ENCODE measurements at places on chromosomes 16 and 17.

DNA sequence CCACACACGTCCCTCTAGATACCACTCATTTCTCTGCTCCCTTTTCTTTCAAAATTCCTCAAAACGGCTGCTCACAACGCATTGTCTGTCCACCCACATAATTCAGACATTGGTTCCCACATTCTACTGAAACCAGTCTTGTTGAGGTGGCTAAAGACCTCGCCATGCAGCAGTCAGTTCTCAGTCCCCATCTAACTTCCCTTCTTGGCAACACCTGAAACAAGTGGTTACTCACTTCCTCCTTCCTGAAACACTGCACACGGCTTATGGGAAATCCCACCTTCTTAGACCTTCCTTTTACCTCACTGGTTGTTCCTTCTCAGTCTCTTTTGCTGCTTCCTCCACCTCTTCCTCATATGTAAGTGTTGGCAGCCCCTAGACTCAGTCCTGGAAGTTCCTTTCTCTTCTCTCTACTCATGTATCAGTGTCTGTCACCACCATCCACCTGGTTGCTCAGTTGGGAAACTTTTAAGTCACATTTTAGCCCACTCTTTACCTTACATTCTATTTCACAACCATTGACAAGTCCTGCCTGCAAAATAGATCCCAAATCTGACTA is 277.1 kb downstream of the CEP112 start:
- DNase-seq: no peak

DNA sequence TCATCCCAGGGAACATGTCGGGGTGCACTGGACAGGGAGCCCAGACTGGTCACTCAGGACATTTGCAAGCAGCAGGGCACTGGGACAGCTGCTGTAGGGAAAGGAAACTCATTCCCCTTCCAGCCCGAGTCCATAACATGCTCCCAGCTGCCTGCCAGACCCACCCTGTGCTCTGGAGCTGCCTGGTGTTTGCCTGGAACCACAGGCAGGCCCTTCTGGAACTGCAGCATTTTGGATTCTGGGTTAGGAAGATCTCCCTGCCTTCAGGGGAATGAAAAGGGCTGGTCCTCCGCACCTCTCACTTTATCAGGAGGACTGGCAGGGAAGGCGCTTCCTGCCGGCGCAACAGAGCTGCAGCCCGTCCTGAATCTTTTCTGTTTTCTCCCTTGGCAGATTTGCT is 41.2 kb downstream of the MEAK7 start:
- DNase-seq: no peak

GRCh38 chr17:79612468-79613194 is 1.8 kb upstream of the RBFOX3 start:
- DNase-seq: peak; percentile 58

GRCh38 chr16:20768121-20768520 is 4.3 kb downstream of the ACSM3 start:
- no peak for DNase-seq

GRCh38 chr17:8345052-8345690 is 5.5 kb downstream of the ODF4 start:
- DNase-seq: no peak

GRCh38 chr17:30292286-30292858 is 628 bp upstream of the BLMH start:
- no peak for DNase-seq

DNA sequence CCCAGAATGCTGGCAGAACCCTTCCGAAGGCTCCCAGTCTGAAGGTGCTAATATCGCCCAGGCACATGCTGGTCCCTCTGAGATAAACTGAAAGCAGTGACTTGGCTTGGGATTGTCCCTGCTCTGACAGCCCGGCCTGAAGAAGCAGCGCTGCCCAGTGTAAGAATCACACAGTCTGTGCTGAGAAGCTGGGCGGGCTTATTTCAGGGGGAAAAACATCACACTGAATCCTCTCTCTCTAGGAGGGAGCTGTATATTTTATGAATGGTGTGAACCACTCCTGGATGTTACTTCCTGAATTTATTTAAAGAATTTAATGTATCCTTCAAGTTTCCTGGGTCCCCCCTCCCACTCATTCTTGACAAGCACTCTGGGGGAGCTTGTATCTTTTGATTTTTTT is 36.3 kb downstream of the GAS7 start:
- DNase-seq: no peak

- DNase-seq: no peak
Measured at GRCh38 chr16:74608944-74609343, 2.0 kb upstream of the GLG1 start.

DNA sequence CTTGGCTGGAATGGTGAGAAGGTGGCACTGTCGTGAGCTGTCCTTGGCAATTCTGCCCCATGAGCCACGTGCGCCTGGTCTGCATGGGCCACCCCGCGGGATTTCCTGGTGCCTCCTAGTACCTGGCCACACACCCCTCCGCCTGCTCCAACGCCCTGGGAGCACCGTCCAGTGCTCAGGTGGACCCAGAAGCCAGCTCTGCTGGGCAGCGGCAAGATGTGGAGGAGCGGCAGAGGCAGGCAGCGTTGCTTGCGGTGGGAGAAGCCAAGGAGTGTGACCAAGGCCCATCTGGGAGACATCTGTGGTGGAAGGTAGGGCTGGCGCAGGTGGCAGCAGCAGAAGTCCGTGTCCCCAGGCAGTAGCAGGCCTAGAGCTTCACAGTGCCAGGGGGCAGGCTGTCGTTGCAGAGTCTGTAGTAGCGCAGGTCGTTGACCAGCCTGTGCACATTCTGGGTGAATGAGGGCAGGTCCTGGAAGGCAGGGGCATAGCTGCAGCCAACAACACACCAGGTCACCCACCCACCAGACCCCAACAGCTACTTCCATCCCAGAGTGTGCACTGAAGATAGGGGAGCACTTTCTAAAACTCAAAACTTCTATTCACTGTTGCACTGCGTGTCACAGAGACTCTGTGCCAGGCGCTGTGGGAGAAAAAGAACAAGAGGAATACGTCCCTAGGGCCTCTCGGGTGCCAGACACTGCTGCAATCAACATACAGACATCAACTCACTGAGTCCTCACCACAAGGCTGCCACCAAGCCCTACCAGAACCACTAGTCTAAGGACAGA is 34.9 kb upstream of the GSG1L start:
- DNase-seq: no peak

DNA sequence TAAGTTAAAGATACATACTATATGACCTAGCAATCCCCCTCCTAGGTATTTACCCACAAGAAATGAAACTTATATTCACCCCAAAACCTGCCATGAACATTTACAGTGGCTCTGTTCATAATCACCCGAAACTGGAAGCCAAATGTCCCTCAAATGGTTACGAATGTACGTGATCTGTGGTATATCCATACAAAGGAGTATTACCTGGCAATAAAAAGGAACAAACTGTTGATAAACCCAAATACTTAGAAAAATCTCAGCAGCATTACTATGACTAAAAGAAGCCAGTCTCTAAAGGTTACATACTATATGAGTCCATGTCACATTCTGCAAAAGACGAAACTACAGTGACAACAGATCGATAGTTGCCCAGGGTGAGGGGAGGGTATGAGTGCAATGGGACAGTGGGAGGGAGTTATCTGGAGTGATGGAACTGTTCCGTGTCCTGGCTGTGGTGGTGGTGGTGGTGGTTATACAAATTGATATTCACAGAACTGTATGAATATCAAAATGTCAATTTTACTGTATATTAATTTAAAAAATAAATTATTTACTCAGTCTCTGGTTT is 9.4 kb downstream of the ZNF652 start:
- DNase-seq: no peak

DNA sequence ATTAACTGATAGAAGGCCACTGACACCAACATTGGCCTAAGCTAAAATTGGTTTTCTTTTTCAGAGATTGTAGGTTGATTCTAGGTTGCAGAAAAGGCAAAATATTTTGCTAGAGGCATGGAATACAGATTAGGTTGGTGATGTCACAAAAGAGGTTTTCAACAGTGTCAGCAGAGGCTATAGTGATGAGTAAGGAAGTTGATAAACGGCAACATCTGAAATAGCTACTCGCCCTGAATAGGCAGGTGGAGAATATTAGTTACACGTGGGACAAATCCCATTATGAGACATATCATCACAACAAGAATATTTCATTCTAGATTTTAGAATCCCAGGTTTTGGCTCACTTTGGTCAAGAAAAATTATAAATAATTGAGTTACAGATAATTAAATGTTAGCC is 1.5 kb upstream of the TOM1L1 start:
- no peak for DNase-seq

- peak; percentile 12 for DNase-seq
Measured at GRCh38 chr16:77376358-77376757, 58.5 kb downstream of the ADAMTS18 start.
